ENCODE measurements at places on chromosomes 7 and 10.

DNA sequence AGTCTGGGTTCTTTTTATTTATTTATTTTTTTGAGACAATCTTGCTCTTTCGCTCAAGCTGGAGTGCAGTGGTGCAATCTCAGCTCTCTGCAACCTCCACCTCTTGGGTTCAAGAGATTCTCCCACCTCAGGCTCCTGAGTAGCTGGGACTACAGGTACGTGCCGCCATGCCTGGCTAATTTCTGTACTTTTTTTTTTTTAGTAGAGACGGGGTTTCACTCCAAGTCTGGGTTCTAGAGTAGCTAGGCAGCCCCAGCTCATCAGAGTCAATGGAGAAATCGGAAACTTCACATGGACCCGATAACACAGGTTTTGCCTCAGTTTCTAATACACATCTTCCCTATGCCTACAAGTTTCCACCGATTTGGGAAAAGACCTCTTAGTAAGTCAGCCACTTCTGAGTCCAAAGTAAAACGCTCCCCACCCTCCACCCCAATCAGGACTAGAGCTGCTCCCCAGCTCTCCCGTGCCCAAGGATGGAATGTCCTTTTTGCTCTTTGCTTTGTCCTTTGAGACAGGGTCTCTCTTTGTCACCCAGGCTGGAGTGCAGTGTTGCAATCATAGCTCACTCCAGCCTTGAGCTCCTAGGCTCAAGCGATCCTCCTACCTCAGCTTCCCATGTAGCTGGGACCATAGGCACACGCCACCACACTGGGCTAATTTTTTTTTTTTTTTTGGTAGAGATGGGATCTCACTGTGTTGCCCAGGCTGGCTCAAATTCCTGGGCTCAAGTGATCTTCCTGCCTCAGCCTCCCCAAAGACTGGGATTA, 3.8 kb upstream of the SERPINE1 start:
- no peak for DNase-seq

DNA sequence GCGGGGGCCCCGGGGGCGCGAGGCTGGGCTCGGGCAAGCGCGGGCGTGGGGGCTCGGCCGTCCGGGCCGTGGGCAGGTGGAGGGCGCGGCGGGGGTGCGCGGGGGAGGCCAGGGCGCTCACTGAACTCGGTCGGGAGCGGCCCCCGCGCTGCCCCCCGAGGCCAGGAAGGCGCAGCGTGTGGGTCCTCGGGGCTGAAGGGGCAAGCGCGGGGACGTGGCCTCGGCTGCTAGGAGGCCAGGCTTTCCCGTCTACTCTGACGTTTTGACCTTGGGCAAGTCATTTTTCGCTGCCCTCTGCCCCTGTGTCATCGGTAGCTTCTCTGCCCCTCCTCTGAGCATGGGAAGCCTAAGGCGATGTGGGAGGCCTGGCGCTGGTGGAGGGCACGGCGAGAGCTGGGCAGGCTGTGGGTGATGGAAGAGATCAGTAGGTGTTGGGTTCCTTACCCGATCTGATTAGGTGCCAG, 441 bp downstream of the FBH1 start:
- DNase-seq: peak; percentile 48

GRCh38 chr10:91924212-91925021, 847 bp downstream of the BTAF1 start:
- no peak for DNase-seq

DNA sequence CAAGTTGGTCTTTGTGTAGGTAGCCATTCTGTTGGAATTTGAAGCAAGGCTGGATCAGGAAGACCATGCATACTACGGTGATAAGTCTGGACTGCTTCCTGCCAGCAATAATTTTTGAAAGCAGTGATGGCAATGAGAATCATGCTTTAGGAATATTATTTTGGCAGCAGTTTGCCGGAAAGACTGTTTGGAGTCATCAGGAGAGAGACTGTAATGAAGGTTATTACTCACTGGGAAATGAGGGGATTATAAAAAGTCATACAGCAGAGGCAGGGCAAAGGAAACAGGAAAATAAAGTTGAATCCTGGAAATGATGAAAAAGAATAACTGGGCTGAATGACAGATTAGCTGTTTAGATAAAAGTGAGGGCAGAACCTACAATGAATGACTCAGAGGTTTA, 1136.8 kb upstream of the AUTS2 start:
- DNase-seq: no peak

DNA sequence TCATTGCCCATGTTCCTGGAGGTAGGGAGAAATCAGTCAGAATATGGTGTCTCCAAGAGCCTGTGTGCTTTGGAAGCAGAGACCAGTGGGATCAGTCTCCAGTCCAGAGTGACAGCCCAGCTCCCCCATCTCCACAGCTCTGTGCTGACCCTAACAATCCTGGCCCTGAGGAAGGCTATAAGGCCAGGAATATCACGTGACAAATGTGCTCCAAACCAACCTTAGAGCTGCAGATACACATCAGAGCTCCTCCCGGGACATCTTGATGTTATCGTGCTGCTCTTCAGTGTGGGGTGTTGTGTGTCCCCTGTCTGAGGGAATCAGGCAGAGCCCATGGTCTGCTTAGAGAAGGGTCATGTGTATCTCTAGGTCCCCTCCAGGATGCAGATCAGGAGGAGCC, 15.2 kb downstream of the DMBT1 start:
- no peak for DNase-seq

- DNase-seq: no peak
Observed at GRCh38 chr7:89503281-89503680, 651.0 kb upstream of the STEAP1 start.

DNA sequence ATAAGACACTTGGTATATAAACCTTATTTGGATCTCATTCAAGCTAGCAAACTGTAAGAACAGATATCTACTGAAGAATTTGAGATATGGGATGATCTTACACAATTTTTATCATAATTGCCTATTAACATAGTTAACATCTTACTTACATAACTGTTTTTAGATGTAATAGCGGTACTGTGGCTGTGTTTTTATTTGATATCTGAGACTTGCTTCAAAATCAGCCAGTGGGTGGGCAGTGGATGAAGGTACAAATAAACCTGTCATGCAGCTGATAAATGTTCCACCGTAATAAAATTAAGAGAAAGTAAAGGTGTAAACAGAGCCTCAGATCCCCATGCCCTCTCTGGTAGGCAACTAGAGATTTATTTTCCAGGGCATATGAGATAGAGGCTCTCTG, 28.4 kb upstream of the PTPRN2 start:
- no peak for DNase-seq

- DNase-seq: no peak
Observed at GRCh38 chr10:78747401-78748234, 321.1 kb upstream of the ZMIZ1 start.

- DNase-seq: no peak
Observed at GRCh38 chr7:134890246-134891240, 95.8 kb upstream of the AGBL3 start.
